Hepatic stellate cell (primary cell): ENCODE measurements at places on chromosomes 3 and 15.

DNA sequence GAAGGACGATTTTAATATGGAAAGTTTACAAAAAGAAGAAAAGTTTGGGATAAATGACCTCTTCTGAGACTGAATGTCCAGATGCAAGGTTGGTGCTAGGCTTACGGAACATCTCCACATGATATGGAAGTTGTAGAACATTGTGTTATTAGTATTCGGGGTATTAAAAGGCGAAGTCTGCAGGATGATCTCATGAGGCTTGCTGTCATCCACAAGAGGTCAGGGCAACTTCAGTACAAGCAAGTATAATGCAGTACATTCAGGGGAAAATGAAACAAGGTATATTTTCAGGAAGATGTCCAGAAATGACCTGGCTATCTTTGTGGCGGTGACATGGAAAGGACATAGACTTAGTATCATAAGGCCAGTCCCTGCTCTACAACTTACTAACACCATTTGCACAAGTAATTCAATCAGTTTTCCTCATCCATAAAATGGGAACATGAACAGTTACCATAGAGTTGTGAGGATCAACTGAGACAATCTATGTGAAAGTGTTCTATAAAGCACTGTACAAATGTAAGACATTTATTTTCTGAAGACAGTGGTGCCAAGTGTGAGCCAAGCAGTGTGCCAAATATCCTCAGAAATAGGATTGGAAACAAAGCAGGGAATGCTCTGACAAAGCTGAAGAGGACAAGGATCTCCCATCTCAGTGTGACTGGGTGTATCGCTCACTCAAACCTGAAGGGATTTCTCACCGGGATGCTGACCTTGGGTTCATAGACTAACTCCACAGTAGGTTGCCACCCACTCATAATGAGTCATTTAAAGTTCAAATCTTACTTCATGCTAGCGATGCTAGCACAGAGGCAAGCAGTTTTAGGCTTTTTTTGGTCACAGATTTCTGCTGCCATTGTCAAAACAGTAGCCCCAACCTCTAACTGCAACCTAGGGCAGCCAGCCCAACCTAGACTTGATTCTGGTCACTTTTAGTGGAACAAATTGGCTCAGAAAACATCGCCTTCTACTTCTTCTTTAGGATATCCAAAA is 118.3 kb downstream of the TIGIT start:
- peak; percentile 3 for DNase-seq

DNA sequence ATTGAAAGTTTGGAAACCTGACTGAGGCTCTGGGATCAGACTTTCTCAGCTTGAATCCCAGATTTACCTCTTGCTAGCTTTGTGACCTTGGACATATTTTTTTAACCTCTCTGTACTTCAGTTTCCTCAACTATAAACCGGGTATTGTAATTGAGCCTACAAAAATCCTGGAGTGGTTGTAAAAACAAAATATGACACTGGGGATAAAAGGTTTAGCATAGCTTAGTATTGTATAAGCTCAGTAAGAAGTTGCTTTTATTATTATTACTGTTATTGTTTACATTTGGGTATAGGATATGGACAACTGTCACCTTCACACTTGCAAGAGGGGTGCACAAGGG is 21.5 kb downstream of the C2CD4A start:
- no peak for DNase-seq

DNA sequence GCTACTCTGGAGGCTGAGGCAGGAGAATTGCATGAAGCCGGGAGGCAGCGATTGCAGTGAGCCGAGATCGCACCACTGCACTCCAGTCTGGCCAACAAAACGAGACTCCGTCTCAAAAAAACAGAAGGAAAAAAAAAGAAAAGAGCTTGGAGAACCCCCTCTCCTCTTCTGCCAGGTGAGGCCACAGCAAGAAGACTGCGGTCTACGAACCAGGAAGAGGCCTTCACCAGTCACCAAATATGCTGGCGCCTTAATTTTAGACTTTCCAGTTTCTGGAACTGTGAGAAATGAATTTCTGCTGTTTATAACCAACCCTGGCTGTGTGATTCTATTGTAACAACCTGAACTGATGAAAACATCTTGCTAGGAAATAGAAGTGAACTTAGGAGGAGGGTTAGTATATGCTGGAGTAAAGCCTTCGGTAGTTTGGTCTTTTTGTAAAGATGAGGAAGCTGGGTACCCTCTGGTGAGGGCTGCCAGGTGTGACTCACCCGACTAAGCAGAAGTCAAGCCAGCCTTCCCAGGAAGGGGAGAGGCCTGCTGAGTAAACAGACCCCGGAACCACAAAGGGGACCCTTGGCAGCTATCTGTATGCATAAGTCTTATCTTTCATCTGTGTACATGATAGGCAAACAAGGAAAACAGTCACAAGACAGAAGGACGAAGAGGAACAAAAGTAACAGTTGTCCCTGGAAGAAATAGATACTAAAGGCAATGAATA is 78.7 kb downstream of the KLF13 start:
- DNase-seq: no peak

DNA sequence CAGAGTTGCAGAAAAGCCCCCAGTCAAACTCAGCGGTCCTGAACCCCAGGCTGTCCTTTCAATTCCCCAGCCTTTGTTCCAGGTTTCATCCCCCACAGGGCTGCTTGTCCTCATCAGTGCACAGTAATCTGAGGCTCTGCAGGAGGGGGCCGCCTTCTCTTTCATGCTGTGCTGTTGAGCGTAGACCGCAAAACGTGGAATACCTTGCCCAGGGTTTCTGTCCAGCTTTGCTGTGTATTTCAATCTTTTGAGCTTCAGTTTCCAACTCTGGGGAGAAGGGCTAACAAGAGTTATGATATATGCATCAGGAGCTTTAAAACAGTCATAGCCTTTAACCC is 64.8 kb downstream of the FAM43A start:
- no peak for DNase-seq

- DNase-seq: no peak
These were observed 64.1 kb downstream of the CCDC33 start for GRCh38 chr15:74300057-74300795.

DNA sequence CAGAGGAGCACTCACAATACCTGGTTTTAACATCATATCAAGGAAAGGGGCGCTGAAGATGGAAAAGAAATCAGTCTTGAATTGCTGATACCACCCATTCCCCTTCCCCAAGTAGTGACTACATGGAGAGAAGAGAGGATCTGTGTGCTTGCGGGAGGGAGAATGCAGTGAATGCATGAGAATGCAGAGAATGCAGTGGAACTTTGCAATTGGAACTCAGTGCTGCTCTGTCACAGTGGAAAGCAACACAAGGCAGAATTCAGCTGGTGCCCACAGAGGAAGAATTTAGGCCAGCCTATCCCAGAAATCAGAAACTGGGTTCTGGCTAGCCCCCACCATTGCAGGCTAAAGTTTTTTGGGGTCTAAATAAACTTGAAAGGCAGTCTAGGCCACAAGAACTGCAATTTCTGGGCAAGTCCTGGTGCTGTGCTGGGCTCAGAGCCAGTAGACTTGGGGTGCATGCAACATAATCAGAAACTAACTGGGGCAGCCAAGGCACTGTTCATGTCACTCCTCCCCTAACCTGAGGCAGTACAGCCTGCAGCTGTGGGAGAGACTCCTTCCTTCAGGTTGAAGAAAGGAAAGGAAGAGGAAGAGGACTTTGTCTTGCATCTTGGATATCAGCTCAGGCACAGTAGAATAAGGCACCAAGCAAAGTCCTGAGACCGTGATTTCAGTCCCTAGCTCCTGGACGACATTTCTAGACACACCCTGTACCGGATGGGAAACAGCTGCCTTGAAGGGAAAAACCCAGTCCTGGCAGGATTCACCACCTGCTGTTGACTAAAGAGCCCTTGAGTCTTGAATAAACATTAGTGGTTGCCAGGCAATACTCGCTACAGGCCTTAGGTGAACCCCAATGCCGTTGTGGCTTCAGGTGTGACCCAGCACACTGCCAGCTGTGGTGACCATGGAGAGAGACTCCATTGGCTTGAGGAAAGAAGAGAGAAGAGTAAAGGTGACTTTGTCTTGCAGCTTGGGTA is 329.3 kb downstream of the TBL1XR1 start:
- DNase-seq: no peak

GRCh38 chr3:4231041-4231440 is 72.1 kb upstream of the SETMAR start:
- DNase-seq: no peak

DNA sequence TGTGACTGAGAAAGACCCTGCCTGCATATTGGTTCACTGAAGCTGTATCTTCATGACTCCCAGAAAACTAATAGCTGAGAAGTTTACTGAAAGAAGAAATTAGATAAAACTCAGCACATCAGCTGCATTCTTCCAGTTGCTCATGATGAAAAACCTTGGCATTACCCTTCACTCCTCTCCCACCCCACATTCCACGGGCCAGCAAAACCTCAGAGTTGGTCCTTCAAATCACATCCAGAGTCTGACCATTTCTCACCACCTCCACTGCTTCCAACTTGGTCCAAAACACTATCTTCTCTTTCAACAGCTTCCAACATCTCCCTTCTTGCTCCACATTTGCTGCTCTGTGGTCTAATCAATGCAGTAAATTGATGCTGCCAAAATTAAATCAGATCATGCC is 97.1 kb downstream of the CD47 start:
- DNase-seq: peak; percentile 33

- no peak for DNase-seq
These were observed 25.8 kb downstream of the RAF1 start for GRCh38 chr3:12638105-12638504.

GRCh38 chr15:62656071-62656470 is 386.5 kb upstream of the TPM1 start:
- no peak for DNase-seq

DNA sequence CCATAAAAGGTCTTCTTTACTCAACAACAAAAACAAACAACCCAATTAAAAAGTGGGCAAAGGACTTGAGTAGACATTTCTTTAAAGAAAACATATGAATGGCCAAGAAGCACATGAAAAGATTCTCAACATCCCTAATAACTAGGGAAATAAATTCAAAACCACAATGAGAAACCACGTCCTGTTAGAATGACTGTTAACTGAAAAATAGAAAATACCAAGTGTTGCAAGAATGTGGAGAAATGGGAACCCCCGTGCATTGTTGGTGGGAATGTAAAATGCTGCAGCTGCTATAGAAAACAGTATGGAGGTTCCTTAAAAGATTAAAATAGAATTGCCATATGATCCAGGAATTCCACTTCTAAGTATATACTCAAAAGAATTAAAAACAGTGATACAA is 34.8 kb downstream of the NMNAT3 start:
- DNase-seq: no peak

DNA sequence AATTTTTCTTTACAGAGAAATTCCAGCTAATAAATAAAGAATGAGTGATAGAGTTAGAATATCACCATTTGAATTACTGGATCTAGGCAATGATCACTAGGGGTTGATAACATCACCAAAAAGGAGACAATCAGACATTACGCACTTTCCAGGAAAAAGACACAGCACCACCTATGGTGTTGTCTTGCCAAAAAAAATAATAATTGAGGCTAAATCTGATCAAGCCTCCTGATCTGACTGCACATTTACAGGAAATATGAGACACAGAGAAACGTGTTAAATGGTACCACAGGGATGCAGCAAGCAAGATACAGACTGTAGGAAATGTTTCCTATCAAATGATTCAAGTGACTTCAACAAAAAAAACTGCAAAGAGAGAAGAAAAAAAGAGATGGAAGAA is 92.8 kb downstream of the EOMES start:
- DNase-seq: no peak

GRCh38 chr3:43970920-43971319 is 270.8 kb upstream of the TOPAZ1 start:
- DNase-seq: no peak
